RKO (cell line): ENCODE measurements at places on chromosomes 2 and 18.

DNA sequence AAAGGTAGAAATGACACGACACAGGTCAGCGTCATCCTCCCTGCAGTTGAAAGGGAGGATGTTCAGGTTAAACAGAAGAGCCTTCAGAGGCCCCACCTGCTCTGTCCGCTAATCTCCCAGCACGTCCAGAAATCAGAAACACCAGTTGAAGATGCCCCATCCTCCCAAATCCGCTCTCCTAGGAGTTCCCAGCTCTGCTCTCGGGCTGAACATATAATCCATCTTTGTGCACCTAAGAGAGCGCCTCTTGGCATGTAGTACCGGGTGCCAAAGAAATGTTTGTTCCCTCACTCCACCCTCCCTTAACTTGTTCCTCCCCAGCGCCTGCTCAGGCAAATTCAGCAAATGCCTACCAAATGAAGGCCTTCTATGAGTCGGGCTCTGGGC is 145.2 kb upstream of the SMAD2 start:
- DNase-seq = no peak

DNA sequence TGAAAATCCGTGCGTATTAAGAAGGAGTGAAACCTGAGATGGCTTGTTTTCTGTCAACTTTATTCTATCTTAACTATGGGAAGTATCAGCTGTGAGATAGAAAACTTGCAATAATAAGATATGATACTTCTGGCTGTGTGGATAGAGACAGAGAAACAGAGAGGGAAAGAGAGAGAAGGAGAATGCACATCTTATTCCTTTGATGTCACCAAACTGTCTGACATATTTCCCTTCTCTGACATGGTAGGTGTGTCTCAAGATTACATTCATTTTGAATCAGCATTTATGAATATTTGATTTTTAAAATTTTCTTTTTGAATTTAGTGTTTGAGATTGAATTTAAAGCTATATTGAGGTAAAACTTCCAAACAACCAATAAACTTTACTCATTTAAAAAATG is 69.4 kb downstream of the CDC42EP3 start:
- DNase-seq = no peak

DNA sequence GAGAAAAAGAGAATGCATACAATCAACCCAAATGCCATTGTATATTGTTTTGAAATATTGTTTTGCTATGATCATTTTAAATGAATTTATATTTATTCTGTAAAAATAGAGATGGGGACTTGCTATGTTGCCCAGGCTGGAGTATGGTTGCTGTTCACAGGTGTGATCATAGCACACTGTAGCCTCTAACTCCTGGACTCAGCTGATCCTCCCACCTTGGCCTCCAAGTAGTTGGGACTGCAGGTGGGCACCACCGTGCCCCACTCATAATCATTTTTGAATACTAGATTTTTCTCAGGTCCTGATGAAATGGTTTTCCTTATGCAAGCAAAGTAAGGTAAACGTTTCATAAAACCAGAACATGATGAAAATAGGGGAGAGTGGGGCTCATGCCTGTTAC is 46.3 kb downstream of the TMEM17 start:
- DNase-seq = no peak

- DNase-seq = no peak
Measured at GRCh38 chr2:139544186-139544851, 764.1 kb upstream of the NXPH2 start.

GRCh38 chr2:217593732-217594131 is 409.1 kb downstream of the TNS1 start:
- DNase-seq = no peak

DNA sequence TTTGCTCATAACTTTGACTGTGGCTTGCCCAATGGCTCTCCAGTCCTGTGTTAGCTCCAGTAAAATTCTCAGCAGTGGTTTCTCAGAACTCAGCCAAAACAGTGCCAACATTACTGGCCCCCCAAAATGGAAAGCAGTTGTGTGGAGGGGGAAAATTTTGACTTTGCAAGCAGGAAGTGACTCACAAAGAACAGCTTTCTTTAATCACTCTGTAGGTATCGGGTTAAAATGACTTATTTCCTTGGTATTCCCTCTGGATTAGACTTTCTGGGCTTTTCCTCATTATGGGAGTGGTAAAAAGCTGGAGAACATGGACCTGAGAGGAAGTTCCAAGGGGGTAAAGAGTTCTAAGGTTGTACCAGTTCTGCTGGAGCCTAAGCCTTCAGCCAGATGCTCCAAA is 175.7 kb upstream of the RND3 start:
- DNase-seq = peak; percentile 51

DNA sequence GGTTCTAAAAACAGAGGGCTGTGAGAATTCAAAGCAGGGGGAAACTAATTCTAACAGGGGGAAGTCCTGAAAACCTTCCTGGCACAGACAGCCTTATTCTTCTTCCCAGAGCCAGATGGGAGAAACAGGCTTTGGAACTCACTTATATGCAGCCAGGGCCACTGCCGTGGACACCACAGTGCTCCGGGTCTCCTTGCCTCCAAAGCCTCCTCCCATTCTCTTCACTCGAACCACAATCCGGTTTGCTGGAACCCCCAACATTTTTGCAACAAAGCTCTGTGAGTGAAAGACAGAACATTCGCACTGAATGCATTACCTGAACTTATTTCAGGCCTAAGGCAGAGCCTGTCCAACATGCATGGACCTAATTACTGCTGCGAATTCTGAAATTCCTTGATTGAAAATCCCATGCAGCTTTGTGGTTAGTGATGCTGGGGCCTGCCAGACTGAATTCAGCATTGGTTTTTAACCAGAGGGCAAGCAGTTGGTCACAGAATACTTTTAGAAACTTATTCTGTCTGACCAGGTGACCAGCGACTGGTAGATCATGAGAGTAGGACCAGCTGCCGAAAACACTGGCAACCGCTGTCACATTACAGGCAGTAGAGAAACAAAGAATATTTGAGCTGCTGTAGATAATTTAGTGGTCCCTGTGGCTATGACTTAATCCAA is 48.6 kb downstream of the XDH start:
- no peak for DNase-seq

- DNase-seq = no peak
Measured at GRCh38 chr2:23839919-23840578, 86.9 kb downstream of the ATAD2B start.

DNA sequence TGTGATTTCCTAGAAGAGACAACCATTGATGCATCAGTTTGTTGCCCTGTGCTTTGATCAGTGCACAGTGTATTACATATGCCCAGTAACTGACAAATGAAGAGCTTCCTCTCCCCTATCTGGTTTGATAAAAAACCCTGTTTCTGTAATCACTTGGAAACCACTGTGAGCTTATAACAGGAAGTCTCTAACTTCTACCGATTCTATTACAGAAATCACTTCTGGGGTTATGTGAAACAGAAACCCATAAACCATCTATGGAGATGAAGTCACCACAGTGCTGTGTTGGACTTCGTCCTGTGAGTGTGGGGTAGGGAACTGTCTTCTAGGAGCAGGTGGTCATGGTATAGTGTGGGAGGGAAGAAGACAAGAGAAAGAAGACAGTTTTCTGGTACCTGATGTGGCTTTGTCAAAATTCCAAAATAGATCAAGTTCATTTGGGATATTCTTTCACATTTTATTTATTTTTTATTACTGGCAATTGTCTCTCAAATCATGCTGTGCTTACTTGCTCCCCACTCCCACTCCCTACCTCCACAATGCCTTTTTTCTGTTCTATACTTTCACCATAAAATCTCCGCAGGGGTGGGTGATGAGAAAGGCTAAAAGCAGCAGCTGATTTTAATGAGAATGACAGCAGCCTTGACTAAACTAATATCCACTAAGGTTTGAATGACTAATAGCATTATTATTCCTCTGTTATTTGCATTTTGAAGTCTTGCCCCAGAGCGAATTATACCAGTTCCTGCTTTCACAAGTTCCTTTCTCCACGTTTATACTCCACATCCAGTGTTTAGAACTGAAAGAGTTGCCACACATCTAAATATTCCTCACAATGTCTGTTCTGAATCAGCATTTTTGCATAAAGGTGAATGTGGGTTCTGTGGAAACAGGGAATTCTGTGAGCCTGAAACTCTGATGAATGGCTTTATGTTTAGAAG is 41.7 kb upstream of the RND3 start:
- no peak for DNase-seq

DNA sequence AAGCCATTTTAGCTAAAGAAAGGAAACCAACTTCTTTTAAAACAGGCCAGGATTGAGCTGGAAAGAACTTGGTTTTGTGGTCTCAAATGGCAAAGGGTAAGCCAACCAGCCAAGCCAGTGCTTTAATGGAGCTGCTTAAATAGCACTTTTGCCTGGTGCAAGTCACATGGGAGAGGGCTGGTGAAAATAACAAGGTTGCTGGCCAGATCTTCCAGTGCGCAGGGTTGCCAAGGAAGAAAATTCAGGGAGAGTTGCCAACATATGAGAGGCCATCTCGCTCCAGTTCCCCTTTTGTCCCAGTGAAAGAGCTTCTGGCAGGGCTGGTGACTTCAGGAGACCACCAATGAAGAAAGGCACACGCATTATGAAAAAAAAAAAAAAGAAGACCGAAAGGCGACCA is 57.3 kb downstream of the IRS1 start:
- DNase-seq = no peak

DNA sequence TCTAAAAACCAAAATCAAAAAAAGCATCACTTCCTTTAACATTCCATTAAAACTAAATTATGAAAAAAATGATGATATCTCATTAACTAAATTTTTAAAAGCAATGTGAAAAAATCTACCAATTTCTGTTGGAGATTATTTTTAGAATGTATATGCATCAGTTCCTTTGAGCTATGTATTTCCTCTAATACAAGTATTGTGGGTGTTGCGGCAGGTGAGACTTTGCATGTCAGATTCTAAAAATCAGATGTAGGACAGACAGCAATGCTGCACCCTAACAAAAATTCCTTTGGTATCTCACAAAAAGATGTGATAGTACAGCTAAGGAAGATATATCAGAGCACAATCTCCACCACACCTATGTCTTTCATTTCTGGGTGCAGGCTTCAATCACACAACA is 6.8 kb downstream of the MBD2 start:
- DNase-seq = no peak

GRCh38 chr2:232892221-232892620 is 22.2 kb downstream of the SNORC start:
- no peak for DNase-seq

GRCh38 chr2:9548506-9548905 is 7.1 kb downstream of the ADAM17 start:
- peak; percentile 42 for DNase-seq

DNA sequence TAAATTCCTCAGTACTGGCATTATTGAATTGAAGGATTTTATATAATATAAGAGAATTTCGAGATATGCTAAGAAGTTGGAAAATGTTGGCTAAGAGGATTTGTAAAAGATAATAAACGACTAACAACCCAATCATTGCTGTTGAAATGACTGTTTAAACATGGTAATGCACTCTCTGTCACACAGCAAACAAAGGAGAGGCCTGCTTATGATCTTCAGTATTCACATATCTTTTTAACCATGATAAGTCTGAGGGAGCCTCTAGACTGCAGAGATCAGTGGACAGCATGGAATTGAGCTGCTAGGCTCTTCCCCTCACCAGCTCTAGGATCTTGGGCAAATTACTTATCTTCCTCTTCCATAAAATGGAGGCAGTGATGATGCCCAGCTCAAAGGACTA is 2.7 kb downstream of the KCTD18 start:
- no peak for DNase-seq

DNA sequence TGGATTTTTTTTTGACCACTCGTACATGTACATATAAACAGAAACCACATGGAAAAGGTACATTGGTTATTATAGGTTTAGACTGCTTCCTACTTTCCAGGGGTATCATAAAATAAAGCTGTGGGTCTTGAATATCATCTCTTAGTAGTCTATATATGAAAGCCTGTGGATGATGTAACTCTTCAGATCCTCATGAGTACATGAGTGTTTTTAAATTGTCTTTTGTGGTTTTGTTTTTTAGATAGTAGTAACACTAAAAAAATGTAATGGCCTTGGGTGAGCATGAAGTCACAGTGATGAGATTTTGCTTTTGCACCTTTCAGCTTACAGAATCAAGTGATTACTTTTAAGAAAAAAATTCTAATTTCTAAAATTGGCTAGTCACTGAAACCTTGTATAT is 80.2 kb downstream of the RAB3GAP1 start:
- peak; percentile 44 for DNase-seq

- DNase-seq = no peak
Measured at GRCh38 chr2:80147690-80148089, 156.9 kb downstream of the LRRTM1 start.

DNA sequence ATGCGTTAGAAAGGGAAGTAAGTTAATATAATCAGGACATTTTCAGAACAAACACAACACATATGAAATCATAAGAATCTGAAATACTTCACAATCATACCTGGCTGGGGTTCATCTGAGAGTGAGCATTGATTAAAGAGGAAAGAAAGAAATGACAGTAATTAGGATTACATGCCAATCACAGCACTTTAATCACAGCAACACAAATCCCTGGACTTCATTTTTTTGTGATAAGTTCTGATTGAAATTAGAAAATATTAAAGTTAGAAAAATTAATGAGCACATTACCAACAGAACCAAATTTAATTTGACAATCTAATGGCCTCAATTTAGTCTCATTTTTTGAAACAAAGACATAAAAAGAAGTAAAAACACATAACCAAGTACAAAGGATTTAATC is 121.9 kb downstream of the LRP2 start:
- DNase-seq = no peak

DNA sequence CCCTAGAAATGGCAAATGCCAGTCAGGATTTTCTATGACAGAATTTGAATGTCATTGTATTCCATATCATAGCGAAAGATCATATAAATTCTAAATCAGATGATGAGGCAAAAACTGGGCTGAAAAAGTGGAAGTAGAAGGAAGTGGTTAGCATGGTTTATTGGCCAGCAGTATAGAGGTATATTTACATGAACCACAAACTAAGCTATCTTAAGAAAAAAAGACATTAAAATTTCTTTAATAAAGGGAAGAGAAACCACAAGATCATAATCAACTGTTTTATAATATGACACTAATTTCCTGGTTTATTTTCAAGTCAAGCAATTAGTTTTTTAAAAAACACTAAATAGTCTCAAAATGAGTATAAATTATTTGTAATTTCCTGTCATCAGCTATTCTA is 123.2 kb upstream of the LRP1B start:
- DNase-seq = no peak

- DNase-seq = no peak
Measured at GRCh38 chr2:186806591-186806990, 42.4 kb downstream of the ZSWIM2 start.

- no peak for DNase-seq
Measured at GRCh38 chr2:237600205-237600846, 9.8 kb upstream of the RAB17 start.

GRCh38 chr2:165902934-165903333 is 50.6 kb downstream of the TTC21B start:
- DNase-seq = peak; percentile 18
